ENCODE measurements at places on chromosomes 13 and 19.
A peak's percentile ranks its signal among the peaks of the same experiment; 100 is the strongest.

DNA sequence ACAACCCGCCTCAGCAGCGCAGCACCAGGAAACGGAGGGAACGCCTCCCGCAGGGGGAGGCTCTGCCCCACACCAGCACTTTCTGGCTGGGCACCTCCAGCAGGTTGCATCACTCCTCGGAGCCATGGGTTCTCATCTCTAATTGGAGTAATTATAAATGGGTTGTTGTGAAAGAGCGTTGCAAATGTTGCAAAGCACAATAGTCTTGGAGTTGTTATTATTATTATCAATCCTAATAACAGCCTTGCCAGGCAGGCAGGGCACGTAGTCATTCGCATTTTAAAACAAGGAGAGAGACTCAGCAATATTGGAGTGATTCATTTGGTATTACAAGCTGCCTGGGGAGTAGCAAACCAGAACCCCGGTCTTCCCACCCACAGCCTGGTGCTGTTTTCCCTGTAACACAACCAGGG, 108.6 kb upstream of the GJB6 start:
- DNase-seq, result no peak

DNA sequence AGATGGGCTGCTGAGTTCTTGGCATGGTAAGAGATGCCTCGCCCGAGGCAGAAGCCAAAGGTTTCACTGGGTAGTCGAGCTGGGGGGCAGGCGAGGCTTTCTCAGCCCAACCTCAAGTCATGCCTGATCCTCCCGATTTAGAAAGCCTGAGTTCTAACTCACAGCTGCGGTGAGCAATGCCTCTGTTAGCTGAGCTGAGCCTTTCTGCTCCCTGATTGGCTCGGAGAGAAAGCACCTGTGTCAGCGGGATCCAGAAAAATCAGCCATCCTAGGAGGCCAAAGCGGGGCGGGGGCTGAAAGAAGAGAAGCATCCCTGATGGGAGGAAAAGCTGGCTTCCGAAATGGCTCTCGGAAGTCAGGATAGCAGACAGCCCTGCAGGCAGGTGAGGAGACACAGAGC, 44.7 kb downstream of the CACNA1A start:
- no peak for DNase-seq

GRCh38 chr19:3538258-3538929, 580 bp upstream of the TEKTIP1 start:
- no peak for DNase-seq

DNA sequence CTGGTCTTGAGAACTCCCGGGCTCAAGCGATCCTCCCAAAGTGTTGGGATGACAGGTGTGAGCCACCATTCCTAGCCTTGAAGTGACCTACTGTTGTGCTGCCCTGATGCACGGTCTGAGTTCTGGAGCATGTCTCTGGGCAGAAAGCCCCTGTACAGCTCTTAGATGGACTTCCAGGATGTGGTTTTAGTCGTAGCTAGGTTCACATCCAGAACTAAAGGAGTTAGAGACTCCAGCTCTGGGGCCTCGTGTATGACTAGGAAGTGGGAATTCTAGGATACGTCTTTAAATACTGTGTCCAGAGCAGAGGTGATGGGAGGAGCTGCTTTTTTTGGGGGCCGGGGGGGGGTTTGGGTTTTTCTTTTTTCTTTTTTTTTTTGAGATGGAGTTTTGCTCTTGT, 12.2 kb downstream of the UPF1 start:
- no peak for DNase-seq

DNA sequence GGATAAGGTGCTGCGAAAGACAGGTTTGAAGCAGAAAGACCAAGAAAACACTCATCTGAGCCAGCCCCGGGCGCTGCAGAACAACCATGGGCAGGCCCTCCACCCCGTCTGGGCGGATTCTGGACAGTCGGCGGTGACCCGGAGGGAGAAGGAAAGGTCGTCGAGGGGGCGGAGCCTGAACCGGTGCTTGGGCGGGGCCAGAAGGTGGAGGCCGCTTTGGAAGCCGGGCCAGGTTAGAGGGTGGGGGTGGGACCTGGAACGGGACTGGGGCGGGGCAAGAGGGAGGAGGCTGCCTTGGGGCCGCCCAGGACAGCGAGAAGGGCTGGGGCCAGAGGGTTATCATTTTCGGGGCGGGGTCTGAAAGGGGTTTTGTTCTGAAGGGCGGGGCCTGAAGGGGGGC, 5.0 kb upstream of the ZNF765 start:
- DNase-seq, result no peak

DNA sequence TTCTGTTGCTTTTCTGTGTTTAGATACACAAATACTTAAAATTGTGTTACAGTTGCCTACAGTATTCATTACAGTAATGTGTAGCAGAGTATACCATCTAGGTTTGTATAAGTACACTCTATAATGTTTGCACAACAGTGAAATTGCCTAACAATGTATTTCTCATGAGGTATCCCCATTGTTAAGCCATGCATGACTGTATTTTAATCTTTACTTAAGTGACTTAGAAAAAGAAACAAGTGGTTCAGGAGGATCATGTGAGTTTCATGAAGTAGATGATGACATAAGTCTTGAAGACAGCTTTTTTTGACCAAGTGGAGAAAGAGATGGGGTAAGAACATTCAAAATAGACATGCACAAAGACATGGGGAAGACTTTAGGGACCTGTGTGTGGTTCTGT, 8.4 kb upstream of the KCTD4 start:
- no peak for DNase-seq

DNA sequence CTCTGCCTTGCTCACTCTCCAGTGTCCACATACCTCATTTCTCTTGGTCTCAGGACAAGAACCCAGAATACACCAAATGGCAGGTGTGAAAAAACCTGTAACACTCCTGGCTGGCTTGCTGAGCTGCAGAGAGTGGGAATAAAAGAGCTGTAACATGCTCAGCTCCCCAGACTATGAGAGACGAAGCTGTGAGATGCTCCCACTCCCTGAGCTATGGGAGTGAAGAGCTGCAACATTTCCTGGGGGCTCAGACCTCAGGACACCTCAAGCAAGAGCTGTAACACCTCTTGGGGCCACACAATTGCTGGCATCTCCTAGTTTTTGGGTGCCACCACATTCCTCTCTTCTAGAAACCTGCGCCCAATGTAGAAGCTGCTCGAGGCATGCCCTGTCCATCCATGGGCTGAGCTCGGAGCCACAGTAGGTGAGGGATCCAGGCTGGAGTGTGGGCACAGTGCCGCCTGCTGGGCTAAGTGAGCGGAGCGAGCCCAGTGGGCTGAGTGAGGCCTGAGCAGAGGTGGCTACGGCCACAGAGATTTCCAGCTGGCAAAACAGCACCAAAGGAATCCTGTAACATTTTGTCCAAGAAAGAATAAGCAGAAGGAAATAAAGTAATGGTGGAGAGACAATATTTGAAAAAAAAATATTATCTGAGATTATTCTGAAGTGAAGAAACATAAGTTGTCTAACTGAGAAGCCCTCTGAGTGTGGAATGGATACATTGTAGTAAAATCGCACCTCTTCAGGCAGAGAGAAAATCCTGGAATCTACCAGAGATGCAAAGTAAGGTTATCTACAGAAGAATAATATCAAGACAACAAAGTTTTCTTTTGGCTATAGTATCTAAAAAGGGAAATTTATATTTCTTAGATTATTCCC, 186.2 kb upstream of the PCDH9 start:
- no peak for DNase-seq

DNA sequence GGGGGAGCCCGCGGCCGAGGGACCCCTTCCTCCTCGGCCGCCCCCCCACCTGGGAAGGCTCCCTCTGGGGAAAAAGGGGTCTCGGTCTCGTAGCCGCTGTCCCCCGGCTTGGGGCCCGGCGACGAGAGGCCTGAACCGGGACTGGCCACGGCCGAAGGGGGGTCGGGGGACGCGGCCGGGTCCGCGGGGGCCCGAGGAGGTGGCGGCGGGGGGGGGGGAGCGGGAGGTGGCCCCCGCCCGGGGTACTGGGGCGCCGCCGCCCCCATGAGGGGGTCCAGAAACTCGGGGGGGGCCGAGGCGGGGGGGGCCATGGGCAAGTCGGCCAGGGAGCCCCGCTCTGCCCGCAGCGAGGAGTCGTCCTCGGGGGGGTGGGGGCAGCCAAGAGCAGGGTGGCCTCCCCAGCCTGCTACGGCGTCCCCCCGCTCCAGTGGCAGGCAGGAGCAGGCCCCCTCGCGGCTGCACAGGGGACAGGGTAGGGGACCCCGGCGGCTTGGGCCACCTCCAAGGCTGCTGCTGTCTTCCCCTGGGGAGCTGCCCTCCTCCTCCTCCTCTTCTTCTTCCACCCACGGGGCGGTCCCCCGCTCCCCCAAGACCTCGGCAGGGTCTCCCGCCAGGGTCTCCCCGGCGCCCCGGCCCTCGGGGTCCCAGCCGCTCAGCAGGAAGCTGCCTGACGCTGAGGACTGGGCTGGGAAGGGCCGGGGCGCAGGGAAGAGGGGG, 12.9 kb downstream of the LMTK3 start:
- no peak for DNase-seq

- no peak for DNase-seq
Measured at GRCh38 chr19:4120559-4121272, 3.2 kb downstream of the MAP2K2 start.

GRCh38 chr19:31274251-31275067, 74.8 kb downstream of the TSHZ3 start:
- DNase-seq, result peak; percentile 18

DNA sequence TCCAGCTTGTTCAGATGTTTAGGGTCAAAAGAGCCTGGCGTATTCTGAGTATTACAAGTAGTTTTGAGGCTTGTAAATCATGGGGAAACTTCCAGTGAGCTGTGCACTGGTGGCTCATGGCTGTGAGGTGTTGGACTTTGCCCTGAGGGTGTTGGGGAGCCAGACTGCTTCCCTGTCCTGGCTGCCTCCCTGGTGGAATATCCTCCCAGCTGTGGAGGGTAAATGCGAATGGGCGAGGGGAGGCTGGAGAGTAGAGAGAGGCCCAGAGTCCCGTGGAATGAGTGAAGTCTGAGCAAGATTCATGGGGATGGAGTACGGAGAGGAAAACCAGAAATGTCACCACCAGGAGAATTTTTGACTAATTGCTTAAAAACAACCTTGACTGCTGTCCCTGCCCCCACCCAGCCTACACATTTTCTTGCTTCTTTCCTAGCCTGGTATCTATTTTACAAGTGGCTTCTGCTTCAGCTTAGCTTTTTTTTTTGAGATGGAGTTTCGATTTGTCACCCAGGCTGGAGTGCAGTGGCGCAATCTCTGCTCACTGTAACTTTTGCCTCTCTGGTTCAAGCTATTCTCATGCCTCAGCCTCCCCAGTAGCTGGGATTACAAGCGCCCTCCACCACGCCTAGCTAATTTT, 3.7 kb downstream of the SNRPA start:
- no peak for DNase-seq

- no peak for DNase-seq
Measured at GRCh38 chr19:47699360-47699917, 13.8 kb upstream of the EHD2 start.

GRCh38 chr19:4034048-4035017, 26.8 kb downstream of the PIAS4 start:
- peak; percentile 86 for DNase-seq

GRCh38 chr13:46580362-46580839, 27.4 kb downstream of the LRCH1 start:
- no peak for DNase-seq

DNA sequence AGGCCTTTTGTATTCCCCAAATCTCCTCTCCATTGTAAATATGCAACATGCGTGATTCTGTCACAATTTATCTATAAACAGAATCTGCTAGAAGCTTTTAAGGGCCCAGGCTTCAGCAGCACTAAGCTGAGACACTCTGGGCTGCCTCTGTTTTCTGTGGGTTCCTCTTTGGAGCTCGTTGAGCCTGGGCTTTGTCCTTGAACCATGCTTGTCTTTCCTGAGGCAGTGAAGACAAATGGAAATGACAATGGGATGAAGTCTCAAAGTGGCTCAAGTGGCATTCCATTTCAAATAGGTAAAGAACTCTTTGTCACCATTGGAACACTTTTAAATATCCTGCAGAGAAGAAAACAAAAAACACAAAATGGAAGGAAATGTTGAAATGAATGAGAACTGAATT, 40.3 kb downstream of the RASL11A start:
- DNase-seq, result no peak

DNA sequence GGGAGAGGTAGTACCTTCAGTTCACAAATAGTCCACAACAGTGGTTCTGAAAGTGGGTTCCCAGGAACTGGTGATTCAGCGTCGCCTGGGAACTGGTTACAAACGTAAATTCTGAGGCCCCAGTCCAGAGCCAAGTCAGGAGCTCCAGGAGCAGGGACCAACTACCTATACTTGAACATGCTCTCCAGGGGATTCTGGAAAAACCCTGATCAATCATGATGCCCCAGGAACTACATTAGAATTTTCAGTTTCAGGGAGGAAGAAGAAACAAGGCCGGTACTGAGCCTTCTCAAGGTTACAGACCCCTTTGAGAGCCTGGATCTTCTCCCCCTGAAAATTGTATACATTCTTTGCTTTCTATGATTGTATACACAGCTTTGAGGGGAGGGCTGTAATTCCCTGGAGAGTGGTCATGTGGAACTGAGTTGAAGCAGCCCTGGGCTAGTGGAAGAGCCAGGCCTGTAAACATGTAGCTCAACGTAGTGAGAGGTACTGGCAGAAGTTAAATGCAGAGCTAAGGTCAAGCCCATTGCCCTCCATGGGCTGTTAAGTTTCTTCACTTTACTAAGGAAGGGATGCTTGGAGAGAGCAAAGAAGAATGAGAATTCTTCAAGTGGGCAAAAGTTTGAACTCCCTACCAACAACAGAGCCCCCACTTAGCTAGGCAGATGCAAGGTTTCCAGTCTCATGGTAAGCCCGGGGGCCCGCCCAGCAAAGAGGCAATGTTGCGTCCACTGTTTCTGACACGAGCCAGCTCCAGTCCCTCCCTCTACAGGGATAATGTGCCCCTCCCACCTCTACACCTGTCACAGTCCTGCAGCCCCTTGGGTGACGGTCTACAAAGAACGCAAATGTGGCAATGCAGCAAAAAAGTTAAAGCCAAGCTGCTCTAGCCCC, 17.0 kb downstream of the DOCK9 start:
- no peak for DNase-seq

GRCh38 chr13:114143806-114144605, 11.6 kb upstream of the RASA3 start:
- no peak for DNase-seq

GRCh38 chr19:38072776-38073750, 151.0 kb downstream of the DPF1 start:
- no peak for DNase-seq

- DNase-seq, result peak; percentile 75
Measured at GRCh38 chr19:18021121-18021755, 13.3 kb downstream of the ARRDC2 start.

- DNase-seq, result no peak
Measured at GRCh38 chr13:111187960-111188541, 72.9 kb downstream of the ARHGEF7 start.

GRCh38 chr13:24407844-24408243, 98.5 kb downstream of the C1QTNF9 start:
- no peak for DNase-seq

DNA sequence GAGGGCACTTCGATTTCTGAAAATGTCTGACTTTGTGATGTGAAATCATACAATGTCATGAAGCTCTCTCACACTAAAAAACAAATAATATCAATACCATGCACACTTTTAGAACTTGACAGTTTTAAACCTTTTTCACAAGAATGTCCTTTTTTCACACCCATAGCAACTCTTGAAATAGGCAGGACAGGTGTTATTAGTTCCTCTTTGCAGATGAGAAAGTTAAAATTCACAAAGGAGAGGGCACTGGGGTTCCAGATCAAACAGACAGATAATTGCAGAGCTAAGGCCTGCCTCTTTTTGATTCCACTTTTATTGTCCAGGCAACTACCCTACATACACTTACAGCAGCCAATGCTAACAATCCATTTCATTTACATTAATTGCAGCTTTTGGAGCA, 142.8 kb downstream of the KLF12 start:
- no peak for DNase-seq

All from amygdala (tissue), 56 donors.